ENCODE measurements at places on chromosomes 7 and 10.
A peak's percentile ranks its signal among the peaks of the same experiment; 100 is the strongest.

- no peak for DNase-seq
These were observed 1.8 kb downstream of the CLIP2 start for GRCh38 chr7:74290981-74291441.

GRCh38 chr10:29479981-29480954 is 154.5 kb downstream of the SVIL start:
- no peak for DNase-seq

- no peak for DNase-seq
These were observed 4.9 kb upstream of the PPIF start for GRCh38 chr10:79342295-79342761.

DNA sequence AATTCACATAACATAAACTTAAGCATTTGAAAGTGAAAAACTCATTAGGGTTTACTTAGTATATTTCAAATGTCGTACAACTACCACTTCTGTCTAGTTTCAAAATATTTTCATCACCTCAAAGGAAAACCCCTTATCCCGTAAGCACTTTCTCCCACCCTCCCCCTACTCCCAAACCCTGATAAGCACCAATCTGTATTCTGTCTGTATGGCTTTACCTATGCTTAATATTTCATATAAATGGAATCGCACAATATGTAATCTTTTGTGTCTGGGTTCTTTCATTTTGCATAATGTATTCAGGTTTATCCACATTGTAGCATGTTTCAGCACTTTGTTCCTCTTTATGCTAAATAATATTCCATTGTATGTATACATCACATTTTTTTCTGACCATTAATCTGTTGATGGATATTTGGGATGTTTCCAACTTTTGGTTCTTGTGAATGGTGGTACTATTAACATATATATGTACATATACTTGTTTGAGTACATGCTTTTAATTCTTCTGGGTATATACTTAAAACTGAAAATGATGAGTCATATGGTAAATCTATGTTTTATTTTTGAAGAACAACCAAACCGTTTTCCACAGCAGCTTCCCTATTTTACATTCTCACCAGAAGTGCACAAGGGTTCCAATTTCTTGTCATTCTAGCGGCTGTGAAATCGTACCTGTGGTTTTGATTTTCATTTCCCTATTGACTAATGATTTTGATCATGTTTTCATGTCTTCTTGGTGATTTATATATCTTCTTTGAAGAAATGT is 6.2 kb upstream of the STARD3NL start:
- no peak for DNase-seq

DNA sequence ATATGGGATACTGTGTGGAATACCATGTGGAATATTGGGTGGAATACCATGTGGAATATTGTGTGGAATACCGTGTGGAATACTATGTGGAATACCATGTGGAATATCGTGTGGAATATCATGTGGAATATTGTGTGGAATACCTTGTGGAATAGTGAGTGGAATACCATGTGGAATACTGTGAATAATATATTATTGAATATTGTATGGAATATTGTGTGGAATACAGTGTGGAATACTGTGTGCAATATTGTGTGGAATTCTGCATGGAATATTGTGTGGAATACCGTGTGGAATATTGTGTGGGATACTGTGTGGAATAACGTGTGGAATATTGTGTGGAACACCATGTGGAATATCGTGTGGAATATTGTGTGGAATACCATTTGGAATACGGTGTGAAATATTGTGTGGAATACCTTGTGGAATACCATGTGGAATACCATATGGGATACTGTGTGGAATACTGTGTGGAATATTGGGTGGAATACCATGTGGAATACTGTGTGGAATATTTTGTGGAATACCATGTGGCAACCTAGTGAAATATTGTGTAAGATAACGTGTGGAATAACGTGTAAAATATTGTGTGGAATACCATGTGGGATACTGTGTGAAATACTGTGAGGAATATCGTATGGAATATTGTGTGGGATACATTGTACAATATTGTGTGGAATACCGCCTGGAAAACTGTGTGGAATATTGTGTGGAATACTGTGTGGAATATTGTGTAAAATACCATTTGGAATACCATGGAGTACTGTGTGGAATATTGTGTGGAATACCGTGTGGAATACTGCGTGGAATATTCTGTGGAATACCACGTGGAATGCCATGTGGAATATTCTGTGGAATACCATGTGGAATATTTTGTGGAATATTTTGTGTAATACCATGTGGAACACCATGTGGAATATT is 133.9 kb upstream of the CHST15 start:
- DNase-seq, result no peak

GRCh38 chr10:48835781-48836180 is 103.9 kb downstream of the LRRC18 start:
- DNase-seq, result no peak

GRCh38 chr7:22584179-22584578 is 84.2 kb upstream of the STEAP1B start:
- DNase-seq, result no peak

GRCh38 chr10:22658745-22659410 is 55.5 kb downstream of the PIP4K2A start:
- DNase-seq, result peak; percentile 39

GRCh38 chr10:3222068-3222467 is 49.5 kb upstream of the PITRM1 start:
- DNase-seq, result peak; percentile 50

DNA sequence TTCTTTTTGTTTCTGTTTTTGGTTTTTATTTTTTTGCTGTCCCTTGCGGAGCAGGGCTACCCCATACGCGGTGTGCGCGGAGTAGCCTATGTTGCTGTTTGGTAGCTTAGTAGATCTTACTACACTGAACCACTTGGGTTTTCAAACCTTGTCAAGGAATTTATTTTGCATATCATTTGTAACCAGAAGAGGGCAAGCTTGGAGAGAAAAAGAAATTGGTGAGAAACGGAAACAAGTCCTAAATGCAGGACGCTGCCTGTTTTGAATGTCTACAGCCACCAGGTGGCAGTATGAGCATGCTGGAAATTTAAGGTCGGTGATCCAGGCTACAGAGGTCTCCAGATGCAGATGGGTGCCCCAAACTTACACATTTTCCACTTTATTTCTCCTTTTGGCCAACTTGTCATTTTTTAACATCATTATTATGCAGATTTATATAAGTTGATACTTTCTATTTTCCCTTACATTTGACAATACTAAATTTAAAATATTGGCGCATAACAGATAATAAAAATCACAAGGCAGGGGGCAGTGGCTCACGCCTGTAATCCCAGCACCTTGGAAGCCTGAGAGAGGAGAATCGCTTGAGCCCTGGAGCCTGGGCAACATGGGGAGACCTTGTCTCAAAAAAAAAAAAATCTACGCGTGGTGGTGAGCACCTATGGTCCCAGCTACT is 15.3 kb upstream of the TRA2A start:
- DNase-seq, result peak; percentile 87

DNA sequence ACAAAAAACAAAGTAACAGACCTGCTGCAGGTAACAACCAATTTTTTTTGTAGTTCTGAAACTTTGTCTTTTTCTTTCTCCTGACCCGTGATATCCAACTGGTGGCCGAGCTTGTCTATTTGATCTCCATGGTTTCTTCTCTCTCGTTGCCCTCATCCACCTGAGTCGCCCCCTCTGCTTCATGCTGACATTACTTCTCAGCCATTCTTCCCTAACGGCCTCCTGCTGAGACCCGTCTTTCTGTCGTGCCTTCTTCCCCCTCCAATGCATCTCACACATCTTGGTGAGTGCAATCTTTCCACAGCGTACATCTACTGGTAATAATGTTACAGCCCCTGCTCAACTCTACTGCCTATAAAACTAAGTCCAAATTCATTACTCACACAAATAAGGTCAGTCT is 352.9 kb downstream of the RNLS start:
- no peak for DNase-seq

GRCh38 chr10:97025613-97026242 is 160.0 kb downstream of the SLIT1 start:
- DNase-seq, result peak; percentile 32

GRCh38 chr10:30383356-30383755 is 34.3 kb upstream of the MTPAP start:
- peak; percentile 17 for DNase-seq

- DNase-seq, result no peak
These were observed 47.7 kb upstream of the MDFIC start for GRCh38 chr7:114874170-114874569.

- no peak for DNase-seq
These were observed 24.6 kb upstream of the DGKI start for GRCh38 chr7:137871170-137871915.

DNA sequence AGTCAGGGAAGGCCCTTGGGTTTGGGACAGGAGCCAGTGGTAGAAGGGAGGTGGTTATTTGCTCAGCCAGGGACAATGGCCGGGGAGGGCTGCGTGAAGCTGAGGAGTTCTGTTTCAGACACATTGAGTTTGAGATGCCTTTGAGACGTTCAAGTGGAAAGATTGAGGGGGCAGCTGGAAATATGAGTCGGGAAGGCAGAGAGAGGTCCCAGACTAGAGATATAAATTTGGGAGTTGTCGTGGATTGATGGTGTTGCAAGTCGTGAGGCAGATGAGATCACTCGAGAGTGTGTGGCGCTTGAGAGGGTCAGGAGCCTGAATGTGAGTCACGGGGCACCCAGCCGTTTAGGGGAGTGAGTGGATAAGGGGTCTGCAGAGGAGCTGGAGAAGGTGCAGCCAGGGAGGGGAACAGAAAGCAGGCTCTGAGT is 73.3 kb downstream of the ZMIZ1 start:
- peak; percentile 84 for DNase-seq

DNA sequence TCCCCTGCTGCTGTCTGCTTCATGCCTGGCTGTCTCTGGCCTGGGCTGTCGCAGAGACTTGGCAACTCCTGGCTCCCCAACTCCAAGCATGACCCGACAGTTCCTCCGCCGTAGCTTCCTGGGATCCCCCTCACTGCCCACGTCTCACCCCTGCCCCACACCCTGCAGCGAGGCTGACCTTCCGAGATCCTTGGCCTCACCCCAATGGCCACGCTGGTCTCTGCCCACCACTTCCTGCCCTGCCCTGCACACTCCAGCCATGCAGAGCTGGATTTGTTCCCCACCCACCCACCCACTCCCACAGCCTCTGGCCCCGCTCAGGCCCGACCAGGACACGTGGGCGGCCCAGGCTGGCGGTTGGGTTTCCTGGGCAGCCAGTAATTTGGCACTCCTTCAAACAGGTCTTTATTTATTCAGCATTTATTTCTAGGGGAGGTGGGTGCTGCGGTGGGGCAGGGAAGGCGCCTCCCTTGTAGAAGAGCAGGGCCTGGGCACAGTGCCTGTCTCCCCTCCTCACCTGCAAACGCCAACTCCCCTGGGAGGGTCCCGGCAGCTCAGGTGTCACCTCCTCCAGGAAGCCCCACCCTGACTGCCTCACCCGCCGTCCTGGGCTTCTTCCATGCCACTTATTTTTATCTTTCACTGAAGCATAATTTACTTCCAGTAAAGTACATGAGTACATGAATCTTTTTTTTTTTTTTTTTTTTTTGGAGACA is 25.5 kb downstream of the GTF2IRD1 start:
- no peak for DNase-seq

- DNase-seq, result no peak
These were observed 91.6 kb downstream of the UNCX start for GRCh38 chr7:1324028-1324900.

GRCh38 chr10:76089556-76090180 is 658.2 kb downstream of the LRMDA start:
- no peak for DNase-seq

- peak; percentile 86 for DNase-seq
These were observed 21.7 kb upstream of the ADRB1 start for GRCh38 chr10:114021717-114022680.

- DNase-seq, result peak; percentile 4
These were observed 58.7 kb upstream of the PRPS1L1 start for GRCh38 chr7:18086165-18087025.

GRCh38 chr10:128802062-128802461 is 665.0 kb upstream of the MGMT start:
- DNase-seq, result no peak

GRCh38 chr7:80671744-80672143 is 33.3 kb downstream of the CD36 start:
- DNase-seq, result no peak

GRCh38 chr7:20282959-20283358 is 47.7 kb upstream of the ITGB8 start:
- DNase-seq, result no peak

Data from fibroblast of skin of right quadriceps (primary cell).